Kidney epithelial cell (primary cell): ENCODE measurements at places on chromosomes 3 and 15.
A peak's percentile ranks its signal among the peaks of the same experiment; 100 is the strongest.

- peak; percentile 14 for DNase-seq
Observed at GRCh38 chr3:100463002-100463401, 29.4 kb upstream of the TMEM45A start.

- DNase-seq = no peak
Observed at GRCh38 chr15:68298882-68299381, 21.4 kb downstream of the FEM1B start.

- no peak for DNase-seq
Observed at GRCh38 chr15:39248204-39248603, 332.7 kb upstream of the THBS1 start.

DNA sequence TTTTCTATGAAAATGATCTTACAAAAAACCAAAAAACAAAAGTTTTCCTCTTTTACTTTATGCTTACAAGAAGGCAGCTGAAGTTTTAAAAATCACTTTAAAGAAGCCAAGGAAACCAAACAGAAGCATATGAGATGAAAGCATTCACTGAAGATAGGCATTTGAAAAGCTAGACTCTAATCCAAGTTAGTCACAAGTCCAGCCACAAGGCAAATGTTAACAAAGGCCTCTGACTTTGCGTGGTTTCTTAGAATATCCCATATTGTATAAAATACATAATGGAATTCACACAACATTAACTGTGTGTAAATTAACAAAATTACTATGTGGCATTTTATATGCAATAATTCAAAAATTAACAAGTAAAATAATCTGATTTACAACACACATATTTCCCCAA, 17.7 kb downstream of the MRPL3 start:
- DNase-seq = no peak

- DNase-seq = no peak
Observed at GRCh38 chr3:38628835-38629234, 20.7 kb downstream of the SCN5A start.

GRCh38 chr3:100927775-100928174, 65.4 kb downstream of the ABI3BP start:
- no peak for DNase-seq

GRCh38 chr15:89217031-89217430, 4.3 kb downstream of the RLBP1 start:
- DNase-seq = no peak

GRCh38 chr3:187951452-187952190, 202.3 kb upstream of the LPP start:
- DNase-seq = no peak

GRCh38 chr3:105284876-105285275, 81.8 kb upstream of the ALCAM start:
- DNase-seq = no peak

DNA sequence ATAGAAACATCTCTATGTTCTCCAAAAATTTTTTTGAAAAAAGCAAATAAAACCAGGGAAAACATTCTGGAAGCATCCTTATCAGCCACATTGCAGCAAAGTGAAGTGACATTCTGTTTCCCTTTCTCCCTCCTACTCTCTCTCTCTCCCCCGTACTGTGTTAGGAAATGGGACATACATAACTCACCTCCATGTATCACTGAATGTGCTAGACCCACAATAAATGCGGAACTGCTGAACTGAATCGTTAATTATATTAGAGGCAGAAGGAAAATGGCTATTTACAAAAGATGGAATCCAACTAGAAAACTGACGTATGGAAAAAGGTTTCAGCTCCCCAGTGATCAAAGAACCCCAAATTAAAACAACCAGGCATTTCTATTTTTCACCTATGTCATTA, 129.8 kb downstream of the MINAR1 start:
- no peak for DNase-seq

DNA sequence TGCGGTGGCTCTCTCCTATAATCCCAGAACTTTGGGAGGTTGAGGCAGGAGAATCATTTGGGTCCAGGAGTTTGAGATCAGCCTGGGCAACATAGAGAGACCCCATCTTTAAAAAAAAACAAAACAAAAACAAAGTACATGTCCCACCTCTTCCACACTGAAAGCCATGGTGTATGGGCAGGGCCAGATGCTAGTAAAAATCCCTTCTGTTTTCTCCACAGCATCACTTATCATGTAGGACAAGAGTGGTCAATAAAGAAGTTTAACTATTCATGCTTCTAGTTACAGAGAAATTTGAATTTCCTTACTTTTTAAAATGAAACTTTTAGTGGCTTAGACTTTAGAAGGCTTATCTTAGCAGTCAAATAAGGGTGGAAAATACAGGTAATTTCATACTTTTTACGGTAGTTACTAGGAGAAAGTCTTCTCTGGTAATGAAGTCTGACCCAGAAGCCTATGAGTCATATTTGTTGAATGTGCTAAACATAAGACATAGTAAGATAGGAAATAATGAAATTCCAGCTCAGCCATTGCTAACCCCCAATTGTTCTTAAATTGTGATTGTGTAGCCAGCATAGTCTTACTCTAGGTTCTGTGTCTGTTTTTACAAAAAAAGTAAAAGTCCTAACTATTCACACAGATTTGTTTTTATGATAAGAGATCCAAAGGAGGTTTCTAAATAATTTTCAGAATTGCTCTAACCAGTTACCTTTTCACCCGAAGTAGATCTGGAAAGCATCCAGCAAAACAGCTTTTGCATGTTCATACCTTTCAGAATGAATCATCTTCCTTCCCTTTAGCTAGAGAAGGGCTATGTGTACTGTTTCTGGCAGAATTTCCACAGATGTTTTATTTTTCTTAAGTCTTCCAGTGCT, 16.4 kb upstream of the ZNF609 start:
- DNase-seq = peak; percentile 51
